ENCODE measurements at places on chromosomes 7 and 10.

- no peak for DNase-seq
Observed at GRCh38 chr7:4172883-4173282, 509.2 kb upstream of the FOXK1 start.

DNA sequence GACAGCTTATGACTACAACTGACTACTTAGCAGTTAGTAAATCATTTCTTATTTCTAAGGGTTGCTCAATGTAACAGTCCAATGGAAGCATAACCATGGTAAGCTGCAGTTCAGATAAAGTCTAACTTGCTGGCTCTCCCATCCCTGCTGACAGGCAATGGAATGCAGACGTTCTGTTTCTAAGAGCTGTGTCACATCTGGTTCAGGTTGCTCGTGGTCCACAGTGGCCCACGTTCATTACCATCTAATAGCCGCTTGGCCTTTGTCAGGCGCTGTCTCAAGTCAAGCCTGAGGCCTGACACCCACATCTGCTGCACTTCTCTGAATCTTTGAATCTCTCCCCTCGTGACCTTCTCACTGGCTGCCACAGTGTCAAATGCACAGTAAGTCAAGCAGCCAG, 240.8 kb downstream of the FGFR2 start:
- no peak for DNase-seq

DNA sequence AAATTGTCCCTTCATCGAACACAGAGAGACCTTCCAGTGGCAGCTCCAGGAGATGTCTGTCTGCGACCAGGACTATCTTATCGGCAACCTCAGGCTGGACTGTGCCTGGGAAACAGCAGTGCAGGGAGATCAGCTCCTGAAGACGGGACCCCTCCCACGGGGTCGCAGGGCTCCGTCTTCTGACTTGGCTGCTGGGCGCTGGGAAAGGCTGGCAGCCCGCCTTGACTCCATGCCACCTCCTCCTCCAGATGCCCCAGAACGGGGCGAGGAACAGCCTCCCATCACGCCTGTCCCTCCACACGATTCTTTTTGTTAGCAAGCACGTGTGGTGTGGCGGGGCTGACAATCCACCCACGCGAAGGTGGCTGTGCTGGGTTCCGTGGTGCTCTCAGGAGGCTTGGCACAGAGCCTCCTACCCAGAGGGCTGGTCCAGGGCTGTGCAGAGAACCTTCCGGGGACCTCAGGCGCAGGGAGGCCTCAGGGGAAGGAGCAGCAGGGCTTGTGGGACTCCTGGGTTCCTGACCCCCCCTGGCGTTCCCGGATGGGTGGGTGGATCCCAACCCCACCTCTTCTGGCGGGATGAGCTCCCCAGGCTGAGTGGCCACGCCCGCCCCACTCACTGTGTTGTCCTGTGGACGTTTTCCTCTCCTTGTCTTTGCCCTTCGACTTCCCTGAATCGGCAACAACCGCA, 47.6 kb upstream of the NKX6-2 start:
- no peak for DNase-seq

GRCh38 chr10:8235253-8236027, 181.0 kb downstream of the GATA3 start:
- no peak for DNase-seq

- no peak for DNase-seq
Observed at GRCh38 chr10:29554660-29555059, 80.1 kb downstream of the SVIL start.

DNA sequence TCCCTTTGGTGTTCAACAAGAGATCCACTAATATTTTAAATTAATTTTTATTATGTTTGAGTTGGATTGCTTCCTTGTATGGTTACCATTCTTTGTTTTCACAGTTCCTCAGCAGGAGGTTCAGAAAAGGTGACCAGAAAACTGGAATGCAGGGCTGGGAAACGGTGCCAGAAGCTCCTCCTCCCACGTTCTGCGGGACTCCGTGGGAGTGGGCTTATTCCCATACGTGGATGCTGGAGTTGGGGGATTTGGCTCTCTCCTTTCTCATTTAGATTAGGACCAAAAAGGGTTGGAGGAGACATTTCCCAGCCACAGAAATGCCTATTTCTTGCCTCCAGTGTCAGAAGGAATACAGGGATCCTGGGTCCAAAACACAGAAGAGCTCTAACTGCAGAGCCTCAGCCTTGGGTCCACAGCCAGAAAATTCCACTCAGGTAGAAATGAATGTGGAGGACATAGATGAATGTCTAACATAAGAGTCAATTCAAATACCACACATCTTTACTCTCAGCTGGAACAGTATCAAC, 56.0 kb downstream of the SORBS1 start:
- no peak for DNase-seq
